A549 treated with dexamethasone at 1 μM for 4 hours (cell line): ENCODE measurements at places on chromosomes 11 and 22. TPM values are rescaled to one million over a fixed set of nuclear protein-coding genes. Genes with fewer than 3 reads are reported as not detected.

Gene GPR83
- total RNA-seq = 0.07 to 0.17 TPM (median 0.13 TPM) in 5 replicates

Gene CSF2RB
- 0.01 TPM in 1 of 5 replicates, not detected in the others for total RNA-seq

Gene AP5B1
- total RNA-seq = 7.5 to 12.1 TPM (median 10.0 TPM) in 5 replicates

Gene TMEM191B
- total RNA-seq = 0.81 to 1.3 TPM (median 0.97 TPM) in 5 replicates

Gene RAC2
- 0.06 to 0.28 TPM (median 0.15 TPM) in 4 of 5 replicates, not detected in the other for total RNA-seq
